ENCODE measurements at places on chromosomes 4 and X. TPM values are rescaled to one million over a fixed set of nuclear protein-coding genes. Genes with fewer than 3 reads are reported as not detected.

The FAM9B gene
- not detected for total RNA-seq

The PROM1 gene
- total RNA-seq = 24.6 TPM

The SPIN2A gene
- total RNA-seq = 0.99 TPM

The COX7B2 gene
- not detected for total RNA-seq

The CXCL11 gene
- total RNA-seq = 0.52 TPM

The AMTN gene
- not detected for total RNA-seq

The PAGE2B gene
- total RNA-seq = not detected

The RPL10 gene
- total RNA-seq = 2,757 TPM

The TLR2 gene
- 15.8 TPM for total RNA-seq

The NXF2B gene
- not detected for total RNA-seq

The TMEM255A gene
- total RNA-seq = 0.52 TPM

The MAGEA10 gene
- not detected for total RNA-seq

Data from body of pancreas (tissue), 4 donors.